ENCODE measurements at places on chromosomes 11 and 22.

GRCh38 chr11:120270386-120270785, 30.4 kb downstream of the POU2F3 start:
- DNase-seq = no peak

DNA sequence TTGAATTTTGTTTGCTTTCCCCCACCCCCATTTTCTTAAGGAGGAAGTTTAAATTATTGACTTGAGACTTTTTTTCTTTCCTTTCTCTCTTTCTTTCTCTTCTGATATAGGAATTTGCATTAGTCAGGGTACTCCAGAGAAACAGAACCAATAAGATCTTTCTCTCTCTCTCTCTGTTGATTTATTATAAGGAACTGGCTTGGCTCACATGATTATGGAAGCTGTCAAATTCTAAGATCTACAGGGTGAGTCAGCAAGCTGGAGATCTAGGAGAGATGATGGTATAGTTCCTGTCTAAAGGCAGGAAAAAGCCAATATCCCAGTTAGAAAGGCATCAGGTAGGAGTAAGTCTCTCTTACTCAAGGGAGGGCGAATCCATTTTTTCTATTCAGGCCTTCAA, 64.0 kb downstream of the CCDC81 start:
- DNase-seq = no peak

- DNase-seq = no peak
Observed at GRCh38 chr22:40747361-40747760, 68.1 kb downstream of the MCHR1 start.

GRCh38 chr11:124294687-124295086, 19.1 kb downstream of the OR8D1 start:
- no peak for DNase-seq

DNA sequence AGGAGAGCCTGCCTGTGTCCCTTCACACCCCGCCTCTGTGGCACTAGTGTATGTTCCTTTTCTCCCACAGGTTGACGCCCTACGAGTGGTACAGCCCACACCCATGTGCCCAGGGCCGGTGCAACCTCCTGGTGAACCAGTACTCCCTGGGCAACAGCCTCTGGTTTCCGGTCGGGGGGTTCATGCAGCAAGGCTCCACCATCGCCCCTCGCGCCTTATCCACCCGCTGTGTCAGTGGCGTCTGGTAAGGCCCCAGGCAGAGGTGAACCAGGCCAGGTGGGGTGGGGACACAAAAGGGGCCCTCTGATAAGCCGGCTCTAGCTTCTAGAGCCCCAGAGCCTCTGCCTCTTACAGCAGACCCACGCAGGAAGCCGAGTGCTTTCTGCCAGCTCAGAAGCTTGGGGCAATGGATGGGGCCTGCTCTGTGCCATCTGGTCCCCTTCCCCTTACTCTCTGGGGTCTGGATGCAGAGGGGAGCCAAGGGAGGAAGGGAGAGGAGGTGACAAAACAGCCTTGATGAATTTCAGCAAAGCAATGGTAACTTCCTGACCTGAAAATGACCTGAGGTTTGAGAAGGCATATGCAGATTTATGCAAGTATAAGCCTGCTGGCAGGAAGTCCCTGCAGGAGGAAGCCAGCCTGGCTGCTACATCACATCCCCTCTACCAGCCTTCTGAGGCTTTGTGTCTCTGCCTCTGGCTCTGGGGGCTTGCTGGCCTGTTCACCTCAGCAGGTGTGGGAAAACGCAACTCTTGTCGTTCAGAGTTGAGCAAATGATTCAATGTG, 67.0 kb upstream of the TBCEL start:
- DNase-seq = no peak

- DNase-seq = no peak
Observed at GRCh38 chr11:20739577-20739976, 70.2 kb downstream of the NELL1 start.

DNA sequence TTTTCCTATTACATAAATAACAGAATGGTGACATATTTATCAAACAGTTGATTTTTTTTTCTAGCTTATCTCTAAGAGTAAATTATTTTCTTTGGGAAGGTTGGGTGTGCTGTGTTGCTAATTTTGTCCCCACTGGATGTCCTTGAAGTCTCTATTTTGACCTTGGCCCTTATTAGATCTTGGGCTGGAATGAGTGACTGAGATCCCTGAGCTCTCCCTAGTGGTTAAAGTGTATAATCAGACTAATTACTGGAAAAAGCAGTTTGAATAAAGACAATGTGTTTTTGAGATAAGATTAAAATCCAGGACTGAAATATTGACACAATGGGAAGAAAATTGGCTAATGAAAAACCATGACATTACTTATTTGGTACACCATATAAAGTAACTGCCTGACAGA, 56.1 kb downstream of the AASDHPPT start:
- no peak for DNase-seq

DNA sequence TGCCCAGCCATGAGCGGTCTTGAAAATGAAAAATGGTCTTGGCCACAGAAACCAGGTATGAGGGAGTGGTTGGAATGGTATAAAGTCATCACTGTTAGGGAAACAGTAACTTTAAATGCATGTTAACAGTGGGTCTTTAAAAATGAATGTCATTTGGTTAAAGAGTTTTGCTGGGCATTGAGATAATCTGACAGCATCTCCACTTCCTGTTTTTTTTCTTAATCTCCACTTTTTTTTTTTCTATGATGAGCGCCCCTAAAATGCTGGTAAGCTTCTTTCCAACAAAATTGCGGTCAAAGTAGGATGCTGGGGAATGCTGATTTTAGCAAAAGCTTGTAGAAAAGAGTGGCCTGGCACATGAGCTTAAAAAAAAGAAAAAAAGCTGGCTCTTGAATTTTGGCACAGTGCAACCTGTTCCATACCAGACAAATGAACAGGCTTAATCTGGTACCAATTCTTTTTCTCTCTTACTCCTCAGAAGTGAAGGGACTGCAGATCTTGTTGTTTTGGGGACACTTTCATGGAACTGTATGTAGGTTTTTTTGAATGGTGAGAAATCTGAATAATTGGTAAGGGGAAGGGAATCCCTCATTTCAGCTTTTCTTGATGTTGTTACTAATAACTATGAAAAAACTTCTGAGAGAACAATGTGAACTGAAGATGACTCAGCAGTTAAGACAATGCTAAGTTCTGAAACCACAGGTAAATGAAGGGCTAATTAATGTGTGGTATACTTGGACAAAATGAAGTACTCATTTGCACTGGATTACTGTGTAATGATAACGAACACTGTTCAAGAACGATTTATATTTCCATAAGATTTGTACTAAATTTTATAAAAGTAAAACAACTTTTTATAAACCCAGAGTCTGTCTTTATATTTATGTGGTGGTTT, 3.1 kb upstream of the ARHGEF12 start:
- no peak for DNase-seq

GRCh38 chr11:92306966-92307510, 82.4 kb downstream of the FAT3 start:
- DNase-seq = no peak

GRCh38 chr11:72720047-72720446, 32.2 kb downstream of the ARAP1 start:
- no peak for DNase-seq

GRCh38 chr11:125553357-125553756, 15.9 kb upstream of the EI24 start:
- DNase-seq = no peak

DNA sequence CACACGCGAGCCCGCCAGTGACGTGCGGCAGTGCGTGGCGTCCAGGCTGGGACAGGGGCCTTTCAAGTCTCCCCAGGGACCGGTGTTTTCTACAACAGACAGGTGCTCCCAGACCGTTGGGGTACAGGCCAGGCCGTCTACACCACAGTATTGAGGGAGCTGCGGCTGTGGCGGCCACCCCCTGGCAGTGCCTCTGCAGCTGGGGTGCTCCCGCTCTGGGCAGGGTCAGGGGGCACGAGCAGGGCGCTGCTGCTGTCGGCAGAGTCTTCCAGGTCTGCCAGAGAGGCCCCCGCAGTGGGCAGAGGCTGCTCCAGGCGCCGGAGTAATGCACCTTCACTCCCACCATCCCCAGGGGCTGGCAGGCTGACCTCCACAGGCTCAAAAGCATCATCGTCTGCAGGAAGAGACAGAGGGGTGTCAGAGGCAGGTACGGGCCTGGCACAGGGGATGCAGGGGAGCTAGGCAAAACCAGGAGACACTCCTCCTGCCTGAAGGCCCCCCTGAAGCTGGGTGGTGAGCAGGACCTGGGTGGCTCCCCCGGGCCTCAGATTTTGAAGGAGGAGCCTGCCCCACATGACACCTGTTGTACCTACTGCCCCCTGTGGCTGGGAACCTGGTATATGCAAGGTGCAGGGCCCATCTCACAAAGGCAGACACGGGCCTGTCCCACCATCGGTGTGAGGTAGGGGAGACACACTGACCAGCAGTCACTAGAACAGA, 83.3 kb downstream of the DGCR2 start:
- DNase-seq = no peak

DNA sequence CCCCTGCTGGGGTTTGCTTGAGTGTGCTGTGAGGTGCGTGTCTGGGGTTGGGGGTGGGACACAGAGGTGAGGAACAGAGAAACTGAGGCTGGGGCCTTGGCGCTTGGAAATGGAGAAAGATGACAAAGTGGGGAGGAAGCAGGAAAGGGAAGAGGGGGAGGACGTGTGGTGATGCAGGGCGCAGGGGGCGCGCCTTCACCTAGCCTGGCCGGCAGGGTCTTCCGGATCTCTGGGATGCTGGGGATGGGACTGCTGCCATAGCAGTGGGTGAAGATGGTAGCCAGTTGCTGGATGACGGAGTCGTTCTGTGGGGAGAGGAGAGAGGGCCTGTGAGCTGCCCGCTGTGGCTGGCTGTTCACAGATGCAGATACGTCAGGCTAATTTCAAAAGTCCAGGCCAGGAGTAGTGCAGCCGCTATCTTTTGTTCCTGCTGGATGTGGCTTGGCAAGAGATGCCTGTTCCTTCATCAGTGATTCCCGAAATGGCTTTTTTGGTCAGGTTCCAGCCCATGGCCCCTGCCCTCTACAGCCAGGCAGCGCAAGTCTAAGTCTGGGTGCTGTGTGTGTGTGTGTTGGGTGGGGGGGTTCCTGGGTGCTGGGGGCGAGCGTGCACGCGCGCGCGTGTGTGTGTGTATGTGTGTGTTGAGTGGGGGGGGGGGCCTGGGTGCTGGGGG, 54.8 kb downstream of the NAT10 start:
- no peak for DNase-seq

DNA sequence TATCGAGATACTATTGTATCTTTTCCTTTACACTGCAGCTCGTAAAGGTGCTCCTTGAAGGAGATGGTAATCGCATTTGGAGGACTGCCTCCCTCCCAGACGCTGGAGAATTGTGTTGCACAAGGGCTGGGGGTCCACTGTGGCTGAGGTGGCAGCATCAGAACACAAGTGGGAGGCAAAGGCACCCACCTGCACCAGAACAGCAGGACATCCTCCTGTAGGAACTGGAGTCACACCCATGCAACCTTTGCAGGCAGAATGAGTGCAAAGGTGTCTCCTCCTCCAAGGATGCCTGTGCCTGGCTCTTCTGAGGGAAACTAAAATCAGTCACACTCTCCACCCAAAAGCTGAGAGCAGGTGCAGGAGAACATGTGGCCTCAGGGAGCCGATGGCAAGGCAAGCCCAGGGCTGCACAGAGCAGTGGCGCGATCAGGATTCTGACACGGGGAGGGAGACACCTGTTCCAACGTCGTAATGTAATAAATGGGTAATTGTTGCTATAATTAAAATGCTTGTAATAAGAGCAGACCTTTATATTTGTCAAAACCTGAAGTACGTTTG, 1501.4 kb downstream of the TBC1D22A start:
- DNase-seq = no peak

DNA sequence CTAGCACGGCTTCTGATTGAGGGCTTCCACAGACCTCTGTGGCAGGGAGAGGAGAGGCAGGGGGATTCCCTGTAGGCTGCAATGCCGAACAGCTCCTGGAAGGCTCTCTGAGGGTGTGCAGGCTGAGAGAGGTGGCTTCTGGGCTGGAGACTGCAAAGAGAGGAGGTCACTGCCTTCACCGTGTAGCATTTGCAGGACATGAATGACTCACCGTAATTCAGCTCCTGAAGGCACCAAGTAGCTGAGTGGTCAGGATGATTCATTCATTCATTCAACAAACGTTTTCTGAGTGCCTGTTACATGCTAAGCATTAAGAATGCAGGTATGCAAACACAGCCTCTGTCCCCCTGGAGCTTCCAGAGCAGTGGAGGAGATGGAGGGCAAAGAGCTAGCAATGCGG, 18.0 kb upstream of the EIF3D start:
- no peak for DNase-seq

GRCh38 chr11:9571763-9572115, 1.7 kb upstream of the WEE1 start:
- no peak for DNase-seq

DNA sequence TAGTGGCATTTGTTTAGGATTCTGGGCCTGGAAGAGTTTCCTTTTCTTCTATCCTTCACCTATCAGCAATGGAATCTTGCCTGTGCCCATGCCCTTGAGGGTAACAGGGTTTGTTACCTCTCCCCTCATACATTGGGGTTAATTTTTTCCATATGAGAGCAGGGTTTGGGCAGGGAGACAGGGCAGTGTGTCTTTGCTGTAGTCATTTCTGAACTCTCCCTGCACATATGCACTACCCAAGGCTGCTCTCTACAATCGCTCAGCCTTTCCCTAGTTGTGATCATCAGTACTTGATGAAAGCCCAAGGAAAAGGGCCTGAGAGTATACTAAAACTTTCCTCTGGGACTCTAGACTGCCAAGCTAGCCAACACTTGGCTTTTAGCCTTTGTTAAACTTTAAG, 95.7 kb downstream of the LRRC32 start:
- DNase-seq = no peak
